HCT116 (cell line): ENCODE measurements at places on chromosomes 3 and 15. TPM values are rescaled to one million over a fixed set of nuclear protein-coding genes. Genes with fewer than 3 reads are reported as not detected.

GRCh38 chr3:42800251-42800650 is 4.0 kb downstream of the HIGD1A start:
- DNase-seq: no peak

SLC22A13 gene
- 0.47 TPM for total RNA-seq

DNA sequence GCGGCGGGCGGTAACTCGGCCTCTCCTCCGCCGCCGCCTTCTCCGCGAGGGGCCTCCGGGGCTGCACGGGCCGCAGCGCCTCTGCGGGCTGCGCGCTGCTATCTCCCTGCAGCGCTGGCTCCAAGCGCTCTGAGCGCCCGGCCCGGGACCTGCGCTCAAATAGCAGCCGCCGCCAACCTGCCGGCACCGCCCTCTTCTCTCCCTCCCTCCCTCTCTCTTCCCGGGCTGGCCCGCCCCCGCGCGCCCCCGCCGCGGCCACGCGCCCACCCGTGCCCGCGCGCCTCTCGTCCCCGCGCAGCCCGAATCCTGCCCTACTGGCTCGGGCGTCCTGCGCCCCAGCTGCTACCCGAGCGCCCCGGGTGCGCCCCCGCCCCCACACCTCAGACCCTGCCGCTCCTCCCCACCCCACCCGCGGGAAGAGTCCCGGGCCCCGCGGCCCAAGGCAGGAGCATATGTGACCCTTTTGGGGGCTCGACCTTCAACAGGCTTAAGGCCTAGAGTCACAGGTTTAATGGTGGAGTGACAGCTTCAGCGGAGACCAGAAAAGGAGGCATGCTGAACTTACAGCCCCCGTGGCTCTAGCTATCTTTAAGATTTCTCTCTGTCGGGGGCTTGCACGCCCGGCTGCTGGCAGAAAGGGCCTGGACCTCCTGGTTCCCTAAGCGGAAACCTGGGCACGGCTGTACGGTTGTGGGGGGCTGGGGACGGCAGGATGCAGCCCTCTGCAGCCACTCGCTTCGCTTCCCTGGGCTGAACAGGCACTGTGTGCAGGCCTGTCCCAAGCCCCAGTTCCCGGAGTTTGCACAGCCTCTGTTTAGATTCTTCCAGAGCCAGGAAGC is at the start of gene CACNA2D2:
TSS of gene CACNA2D2 (minus strand) at position 131 of the 839 bp plus-strand sequence. CDS start 211 bp downstream, outside the sequence.
- peak; percentile 15 for DNase-seq

- DNase-seq: no peak
Measured at GRCh38 chr3:133673746-133674145, 12.0 kb upstream of the TOPBP1 start.

GRCh38 chr3:122562923-122563716 is 980 bp downstream of the PARP9 start:
- DNase-seq: no peak
